ENCODE measurements at places on chromosomes 1 and 21.

GRCh38 chr1:56215086-56215485 is 364.3 kb downstream of the PLPP3 start:
- DNase-seq: no peak

GRCh38 chr1:55854911-55855310 is 639.7 kb upstream of the USP24 start:
- no peak for DNase-seq

- DNase-seq: no peak
These were observed 4.7 kb downstream of the PGBD5 start for GRCh38 chr1:230421481-230421880.

DNA sequence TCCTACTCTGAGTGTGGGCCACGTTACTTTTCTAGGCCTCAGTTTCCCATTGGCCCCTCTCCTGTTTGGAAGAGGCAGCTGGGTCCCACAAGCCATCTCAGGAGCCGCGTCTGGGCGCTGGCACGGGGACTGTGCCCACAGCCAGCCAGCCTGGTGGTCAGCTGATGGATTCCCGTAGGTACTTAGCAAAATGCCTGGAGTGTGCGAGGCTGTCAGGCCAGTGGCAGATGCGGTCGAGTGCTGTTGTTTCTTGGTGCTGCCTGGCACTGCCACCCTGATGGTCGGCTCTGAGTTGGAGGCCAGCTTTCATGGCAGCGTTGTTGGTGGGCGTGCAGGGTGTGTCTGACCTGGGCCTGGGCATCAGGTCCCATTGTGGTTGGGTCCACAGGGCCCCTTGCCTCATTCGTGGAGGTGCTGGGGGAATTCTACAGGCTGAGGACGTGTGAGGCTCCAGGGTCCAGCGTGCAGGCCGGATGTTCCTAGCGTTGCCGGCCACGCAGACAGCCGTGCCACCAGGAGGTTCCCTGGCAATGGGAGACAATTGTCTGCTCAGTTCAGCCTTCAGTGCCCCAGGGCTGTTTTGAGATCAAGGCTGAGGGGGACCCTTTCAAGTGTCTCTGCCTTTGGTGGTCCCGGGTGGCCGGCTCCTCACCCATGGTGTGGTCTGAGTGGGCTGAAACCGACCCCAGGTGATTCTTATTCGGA is 20.9 kb downstream of the SKI start:
- DNase-seq: no peak

GRCh38 chr1:180392427-180393145 is 109.8 kb downstream of the ACBD6 start:
- no peak for DNase-seq

- DNase-seq: no peak
These were observed 7.2 kb upstream of the TRAF3IP3 start for GRCh38 chr1:209748620-209749019.

DNA sequence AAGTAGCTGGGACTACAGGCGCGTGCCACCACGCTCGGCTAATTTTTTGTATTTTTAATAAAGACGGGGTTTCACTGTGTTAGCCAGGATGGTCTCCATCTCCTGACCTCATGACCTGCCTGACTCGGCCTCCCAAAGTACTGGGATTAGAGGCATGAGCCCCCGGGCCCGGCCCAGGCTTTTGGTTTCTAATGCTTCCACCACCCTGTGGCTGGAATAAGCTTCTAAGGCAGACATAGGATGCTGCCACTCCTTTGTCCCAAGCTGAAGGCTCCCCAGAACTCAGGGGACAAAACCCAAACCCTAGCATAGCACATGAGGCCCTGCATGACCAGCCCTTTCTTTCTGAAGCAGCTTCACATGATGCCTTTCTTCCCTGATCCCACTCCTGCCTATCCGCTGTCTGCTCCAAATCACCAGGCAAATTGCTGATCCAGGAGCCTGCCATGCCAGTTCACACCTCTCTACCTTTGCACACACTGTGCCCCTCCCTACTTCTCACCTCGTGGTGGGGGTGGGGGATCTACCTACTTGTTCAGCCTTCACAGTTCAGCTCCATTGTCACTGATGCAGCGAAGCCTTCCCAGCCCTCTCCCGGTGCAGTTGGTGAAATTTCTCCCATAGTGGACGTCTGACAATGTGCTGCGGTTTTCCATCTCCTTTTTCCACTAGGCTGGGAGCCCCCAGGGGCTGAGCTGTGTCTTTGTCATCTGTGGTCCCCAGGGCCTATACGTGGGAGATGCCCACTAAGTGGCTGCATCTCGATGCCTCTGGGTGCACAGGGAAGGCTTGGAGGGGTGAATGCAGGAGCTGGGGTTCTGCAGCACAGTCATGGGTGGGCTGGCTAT is 6.9 kb downstream of the PTPRU start:
- DNase-seq: no peak

- DNase-seq: no peak
These were observed 17.9 kb upstream of the CD101 start for GRCh38 chr1:116983678-116984077.

DNA sequence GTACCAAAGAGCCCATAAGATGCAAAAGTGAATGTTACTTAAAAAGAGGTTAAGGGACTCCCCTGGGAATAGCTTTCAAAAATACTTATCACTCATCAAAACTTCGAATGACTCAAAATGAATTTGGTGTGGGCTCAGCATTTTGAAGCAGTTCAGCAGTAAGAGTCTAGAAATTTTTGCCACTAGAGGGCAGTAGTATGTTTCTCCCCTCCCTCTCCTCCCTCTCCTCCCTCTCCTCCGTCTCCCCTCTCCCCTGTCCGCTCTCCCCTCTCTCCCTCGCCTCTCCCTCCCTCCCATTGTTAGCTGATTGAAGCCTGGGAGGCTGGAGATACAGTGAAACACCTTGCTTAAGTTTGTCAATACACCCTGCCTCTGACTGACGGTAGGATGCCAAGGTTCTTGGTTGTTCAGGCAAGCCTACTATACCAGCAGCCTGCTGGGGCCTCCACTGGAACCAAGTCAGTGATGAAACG is 70.8 kb upstream of the TENT5C start:
- peak; percentile 18 for DNase-seq

DNA sequence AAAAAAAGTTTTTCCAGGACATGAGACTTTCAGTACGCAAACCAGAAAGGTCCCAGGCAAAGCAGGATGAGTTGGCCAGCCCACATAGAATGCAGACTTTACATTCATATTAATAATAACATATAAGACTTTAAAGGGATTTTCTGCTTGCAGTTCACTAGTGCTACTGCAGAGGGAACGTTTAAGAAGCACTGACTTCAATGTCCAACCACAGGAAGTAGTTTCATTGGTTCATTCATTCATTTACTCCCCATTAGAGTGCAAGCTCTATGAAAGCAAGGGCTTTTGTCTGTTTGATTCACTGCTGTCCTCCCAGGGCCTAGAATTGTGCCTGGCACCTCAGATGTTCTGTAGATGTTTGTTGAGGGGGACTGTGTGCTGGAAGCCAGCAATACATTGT is 11.8 kb upstream of the SERINC2 start:
- no peak for DNase-seq

DNA sequence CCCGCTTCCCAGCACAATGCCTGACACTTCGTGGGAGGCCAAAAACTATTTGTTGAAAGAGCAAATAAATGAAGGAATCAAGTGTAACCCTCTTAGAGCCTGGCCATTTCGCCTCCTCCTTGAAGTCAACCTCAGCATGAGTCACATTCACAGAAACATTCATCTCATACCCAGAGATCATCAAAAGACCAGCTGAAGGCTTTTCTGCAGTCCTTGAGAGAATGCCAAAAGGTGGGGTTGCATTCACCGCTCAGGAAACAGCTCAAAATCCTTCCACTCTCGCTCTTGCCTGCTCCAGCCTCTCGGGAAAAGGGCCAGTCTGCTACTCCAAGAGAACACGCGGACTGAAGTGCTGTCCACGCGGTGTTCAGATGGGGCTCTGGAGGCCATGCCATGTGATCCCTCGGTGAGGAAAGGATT is 90.0 kb downstream of the VWA5B1 start:
- no peak for DNase-seq

- DNase-seq: no peak
These were observed 3.3 kb upstream of the PCBP3 start for GRCh38 chr21:45640001-45640887.

DNA sequence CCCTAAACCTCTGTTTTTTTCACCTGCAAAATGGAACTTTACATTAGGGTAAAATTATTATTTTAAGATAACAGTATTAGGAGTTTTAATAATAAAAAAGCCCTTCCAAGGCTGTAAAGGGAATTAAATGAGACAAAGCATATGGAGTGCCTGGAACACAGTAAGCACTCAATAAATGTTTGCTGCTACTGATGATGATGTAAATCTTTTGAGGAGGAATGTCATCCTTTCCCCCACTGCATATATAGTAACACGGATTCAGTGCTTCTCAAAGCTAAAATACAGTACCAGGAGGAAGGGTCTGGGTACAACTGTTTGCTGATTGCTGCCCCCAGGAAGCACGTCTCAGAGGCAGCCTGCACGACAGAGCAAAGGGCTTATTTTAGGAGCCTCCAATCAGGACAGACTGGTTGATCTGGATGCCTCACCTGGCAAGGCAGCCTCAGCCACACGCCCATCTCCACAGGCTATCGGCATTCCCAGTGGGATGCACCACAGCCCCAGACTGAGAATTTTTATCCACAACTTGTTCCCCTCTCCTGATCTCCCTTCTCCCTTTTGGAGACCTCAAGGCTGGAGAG is 64.4 kb downstream of the GADD45A start:
- no peak for DNase-seq

DNA sequence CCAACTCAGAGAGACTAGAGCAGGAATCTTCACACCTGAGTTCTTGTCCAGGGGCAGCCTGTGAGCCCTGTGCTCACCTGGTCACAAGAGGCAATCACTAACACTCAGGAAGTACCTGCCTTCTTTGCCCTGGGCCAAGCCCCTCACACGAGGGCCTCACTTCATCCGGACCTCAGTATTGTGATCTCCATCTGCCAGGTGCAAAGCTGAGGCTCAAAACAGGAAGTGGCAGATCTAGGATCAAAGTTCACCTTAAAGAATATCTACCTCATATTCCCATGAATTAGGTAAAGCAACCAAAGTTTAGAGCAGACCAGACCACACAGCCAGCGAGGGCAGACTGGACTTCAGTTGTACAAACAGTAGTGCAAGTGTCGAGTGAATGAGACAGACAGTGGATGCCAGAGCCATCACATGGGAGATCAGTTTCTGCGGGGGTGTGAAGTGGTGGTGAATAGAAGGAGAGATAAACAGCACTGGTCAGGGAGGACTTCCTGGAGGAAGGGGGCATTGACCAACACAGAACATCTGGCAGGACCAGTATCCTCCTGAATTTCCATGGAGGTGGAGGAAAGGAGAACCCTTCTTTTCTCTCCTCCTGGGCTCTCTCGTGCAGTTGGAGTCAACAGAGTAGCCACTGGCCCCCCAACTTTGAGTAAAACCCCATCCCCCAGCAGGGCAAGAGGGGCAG is 116.6 kb upstream of the ZBTB40 start:
- DNase-seq: no peak

- no peak for DNase-seq
These were observed 22.1 kb downstream of the TP73 start for GRCh38 chr1:3674100-3675094.

DNA sequence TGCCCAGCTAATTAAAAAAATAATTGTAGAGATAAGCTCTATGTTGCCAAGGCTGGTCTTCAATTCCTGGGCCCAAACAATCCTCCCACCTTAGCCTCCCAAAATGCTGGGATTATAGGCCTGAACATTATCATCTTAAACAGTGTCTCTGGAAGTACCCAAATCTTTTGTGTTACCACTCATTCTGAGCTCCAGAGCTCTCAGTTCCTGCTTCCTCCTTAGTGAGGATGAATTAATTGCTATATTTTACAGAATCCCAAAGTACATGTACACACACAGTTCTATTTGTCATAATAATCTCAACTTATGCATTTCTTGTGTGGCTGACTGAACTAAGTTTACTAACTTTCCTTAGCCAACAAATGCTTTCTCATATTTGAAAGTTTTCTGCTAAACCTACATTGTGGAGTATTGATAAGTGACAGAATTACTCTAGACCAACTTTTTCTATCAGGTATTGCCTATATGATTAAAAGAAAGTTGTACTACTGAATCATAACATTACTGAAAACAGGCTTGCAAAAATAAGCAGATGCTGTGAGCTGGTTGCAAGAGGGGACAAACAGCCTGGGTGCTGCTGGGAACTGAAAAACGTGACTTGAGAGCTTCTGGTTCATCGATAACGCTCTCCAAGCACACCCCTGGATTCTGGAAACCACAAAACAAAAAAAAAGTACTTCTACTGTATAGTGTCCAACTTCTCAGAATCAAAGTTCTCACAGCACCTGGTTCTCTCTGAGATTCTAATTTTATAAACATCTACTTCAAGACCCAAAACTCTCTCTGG is 15.3 kb downstream of the VAV3 start:
- DNase-seq: no peak

DNA sequence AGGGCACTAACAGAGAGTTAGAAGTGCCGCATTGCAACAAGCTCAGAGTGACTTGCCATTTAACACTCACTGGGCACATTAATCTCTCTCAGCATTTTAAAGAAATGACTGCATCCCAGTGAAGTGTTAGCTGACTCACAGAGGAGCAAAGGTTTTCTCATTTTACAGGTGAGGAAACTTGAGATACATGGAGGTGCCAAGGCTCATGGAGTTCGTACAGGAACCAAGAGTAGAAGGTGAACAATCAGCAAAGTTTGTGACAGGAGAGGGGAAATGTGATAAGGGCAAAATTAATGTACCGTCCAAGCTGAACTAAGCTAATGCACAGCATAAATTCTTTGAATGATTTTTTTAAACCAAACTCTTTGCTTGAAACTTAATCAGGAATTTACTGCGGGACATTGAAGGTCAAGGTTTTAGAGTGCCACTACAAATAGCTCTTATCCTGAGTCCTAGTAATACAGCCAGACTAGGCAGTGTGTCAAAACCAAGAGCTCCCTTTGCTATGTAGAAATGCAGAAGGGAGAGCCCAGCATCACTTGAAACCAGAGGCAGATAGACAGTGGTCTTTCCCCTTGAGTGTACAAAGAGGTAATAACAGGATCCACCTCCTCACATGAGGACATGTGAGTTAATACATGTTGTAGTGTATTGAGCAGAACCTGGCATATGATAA is 22.4 kb upstream of the NTPCR start:
- no peak for DNase-seq

DNA sequence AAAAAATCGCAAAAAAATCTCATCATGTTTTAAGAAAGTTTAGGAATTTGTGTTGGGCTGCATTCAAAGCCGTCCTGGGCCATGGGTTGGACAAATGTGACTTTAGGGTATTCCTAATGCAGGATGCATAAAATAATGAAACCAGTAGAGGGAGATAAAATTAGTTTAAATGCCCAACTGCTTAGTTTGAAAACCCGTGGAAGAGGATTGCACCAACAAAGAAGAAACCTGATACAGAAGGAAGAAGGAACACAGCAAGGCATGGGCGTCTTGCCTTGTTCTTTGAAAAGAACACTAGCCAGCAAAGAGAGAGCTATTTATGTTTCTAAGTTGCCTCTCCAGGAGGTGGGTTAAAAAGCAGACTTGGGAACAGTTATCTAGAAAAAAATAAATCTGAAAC is 37.9 kb downstream of the WDR3 start:
- DNase-seq: no peak

All from thymus (tissue), 14 donors.